T47D (cell line): ENCODE measurements at places on chromosomes 6 and 20.

GRCh38 chr6:39420300-39421265, 98.1 kb upstream of the KCNK16 start:
- DNase-seq, result no peak

DNA sequence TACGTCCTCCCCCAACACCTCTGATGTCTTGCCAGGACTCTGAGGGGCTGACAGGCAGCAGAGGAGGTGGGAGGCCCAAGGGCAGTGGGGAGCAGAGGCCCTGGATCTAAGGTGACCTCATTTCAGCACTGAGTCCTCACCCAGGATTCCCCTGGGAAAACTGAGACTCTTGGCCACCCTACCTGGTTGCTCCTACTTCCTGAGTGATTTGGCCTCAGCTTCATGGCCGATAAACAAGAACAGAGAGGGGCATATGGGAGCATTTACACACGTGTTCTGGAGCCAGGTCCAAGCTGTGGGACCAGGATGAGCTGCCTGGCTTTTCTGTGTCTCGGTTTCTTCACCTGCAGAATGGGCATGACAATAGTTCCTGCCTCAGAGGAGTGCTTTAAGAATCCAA, 133.8 kb downstream of the ANKRD60 start:
- DNase-seq, result no peak

- no peak for DNase-seq
Observed at GRCh38 chr6:155383913-155384312, 69.6 kb upstream of the TFB1M start.

- peak; percentile 9 for DNase-seq
Observed at GRCh38 chr6:56914798-56915658, 39.9 kb upstream of the BEND6 start.

GRCh38 chr6:164085091-164086075, 670.9 kb downstream of the QKI start:
- no peak for DNase-seq

GRCh38 chr6:121612927-121613326, 177.5 kb downstream of the GJA1 start:
- DNase-seq, result peak; percentile 53

DNA sequence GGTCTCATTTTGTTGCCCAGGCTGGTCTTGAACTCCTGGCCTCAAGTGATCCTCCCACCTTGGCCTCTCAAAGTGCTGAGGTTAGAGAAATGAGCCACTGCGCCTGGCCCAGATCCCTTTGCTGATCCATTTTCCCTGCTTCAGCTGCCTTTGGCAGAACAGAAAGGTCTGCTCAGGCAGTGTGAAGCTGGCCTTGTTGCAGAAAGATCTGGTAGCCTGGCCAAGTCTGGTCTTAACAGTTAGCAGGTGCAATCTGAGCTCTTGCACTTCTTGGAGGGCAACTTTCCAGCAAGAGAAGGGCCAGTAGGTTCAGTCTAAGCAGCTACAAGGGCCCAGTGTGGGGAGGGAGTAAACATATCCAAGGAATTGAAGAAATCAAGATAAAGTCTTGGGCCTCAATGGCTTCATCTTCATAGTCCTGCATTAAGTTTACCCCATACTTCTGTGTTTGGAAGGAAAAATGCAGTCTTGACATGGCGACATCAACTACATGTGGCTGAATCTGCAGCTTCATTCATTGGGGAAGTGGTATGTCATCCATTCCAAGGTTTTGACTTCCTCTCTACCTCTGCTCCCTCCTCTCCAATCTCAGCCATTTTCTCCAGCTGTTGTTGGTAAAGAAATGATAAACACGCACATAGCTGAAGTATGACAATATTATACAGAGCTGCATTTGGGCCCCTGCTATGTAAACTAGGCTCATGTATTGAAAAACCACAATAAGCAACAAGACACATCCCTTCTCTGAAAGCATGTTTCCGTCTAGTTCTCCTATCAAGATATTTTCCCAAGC, 39.0 kb upstream of the NEDD9 start:
- no peak for DNase-seq

GRCh38 chr20:13325796-13326340, 104.8 kb downstream of the ISM1 start:
- DNase-seq, result no peak

DNA sequence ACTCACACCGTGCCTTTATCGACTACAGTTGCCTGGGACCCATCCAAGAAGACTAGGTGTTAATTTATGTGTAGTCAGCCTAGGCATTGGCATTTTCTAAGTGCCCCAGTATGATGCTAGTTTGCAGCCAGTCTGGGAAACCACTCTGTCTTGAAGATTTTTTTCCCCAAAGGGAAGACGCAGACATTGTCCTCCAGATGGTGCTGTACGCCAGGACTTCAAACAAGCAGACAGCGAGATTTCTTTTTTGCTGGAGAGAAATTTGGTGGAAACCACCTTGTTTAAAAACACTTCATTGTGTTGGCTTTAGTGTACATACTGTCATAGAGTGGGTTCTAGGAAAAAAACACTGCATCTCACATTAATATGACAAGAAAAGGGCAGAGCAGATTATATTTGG, 30.0 kb downstream of the ALDH5A1 start:
- DNase-seq, result peak; percentile 79

- no peak for DNase-seq
Observed at GRCh38 chr20:6576726-6577125, 190.8 kb upstream of the BMP2 start.

DNA sequence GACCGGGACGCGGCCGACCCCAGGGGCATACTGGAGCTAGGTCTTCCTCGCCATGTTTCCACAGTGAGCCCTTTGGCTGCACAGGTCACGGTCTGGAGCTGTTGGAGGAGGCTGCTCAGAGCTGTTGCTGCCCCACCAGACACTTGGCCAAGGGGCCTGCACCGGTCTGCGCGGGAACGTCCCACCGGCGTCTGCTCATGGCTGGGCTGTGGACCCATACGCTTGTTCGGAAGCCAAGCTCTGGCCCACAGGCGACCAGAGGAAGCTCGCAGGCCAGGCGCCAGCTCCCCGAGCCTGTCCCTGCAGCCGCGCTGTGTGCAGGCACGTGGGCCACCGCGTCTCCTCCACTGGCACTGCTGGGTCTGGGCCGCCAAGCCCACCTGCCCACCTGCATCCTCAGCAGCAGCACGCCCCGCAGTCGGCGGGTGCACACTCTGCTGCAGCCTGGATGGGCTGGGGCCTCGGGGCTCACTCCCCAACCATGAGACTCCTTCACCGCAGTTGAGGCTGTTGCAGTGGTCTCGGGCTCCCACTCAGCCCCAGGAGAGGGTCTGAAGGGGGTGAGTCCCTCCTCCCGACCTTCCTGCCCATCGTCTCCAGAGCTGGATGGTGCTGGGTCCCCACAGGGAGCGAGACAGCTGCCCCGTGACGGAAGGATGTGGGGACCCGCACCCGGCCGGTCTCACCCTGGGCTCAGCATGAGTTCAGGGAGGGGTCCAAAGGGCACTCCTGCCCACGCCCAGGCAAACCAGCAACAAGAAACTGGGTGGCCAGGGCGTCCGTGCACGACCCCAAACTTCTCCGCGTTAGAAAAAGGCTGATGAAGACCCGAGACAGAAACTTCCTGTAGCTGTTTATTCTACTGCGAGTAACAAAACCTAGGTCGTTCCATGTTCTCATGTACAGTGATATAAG, 15.5 kb upstream of the TCFL5 start:
- no peak for DNase-seq

DNA sequence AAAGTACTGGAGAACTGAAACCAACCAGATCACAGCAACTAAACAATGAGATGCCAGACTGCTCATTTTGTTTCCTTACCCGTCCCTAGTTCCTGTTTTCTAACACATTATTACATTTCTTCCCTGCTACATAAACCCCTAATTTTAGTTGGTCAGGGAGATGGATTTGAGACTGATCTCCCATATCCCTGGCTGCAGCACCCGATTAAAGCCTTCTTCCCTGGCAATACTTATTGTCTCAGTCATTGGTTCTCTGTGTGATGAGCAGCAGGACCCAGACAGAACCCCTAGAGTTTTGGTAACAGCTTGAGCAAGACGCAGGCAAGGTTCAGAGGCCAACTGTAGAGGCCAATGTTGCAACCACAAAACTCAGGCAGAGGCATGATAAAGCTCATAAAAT, 28.3 kb upstream of the HACE1 start:
- no peak for DNase-seq

- no peak for DNase-seq
Observed at GRCh38 chr6:35052694-35053565, 88.2 kb downstream of the TCP11 start.

GRCh38 chr6:104186831-104187230, 672.9 kb downstream of the HACE1 start:
- DNase-seq, result peak; percentile 73

- DNase-seq, result no peak
Observed at GRCh38 chr20:51417250-51418136, 125.0 kb downstream of the NFATC2 start.

DNA sequence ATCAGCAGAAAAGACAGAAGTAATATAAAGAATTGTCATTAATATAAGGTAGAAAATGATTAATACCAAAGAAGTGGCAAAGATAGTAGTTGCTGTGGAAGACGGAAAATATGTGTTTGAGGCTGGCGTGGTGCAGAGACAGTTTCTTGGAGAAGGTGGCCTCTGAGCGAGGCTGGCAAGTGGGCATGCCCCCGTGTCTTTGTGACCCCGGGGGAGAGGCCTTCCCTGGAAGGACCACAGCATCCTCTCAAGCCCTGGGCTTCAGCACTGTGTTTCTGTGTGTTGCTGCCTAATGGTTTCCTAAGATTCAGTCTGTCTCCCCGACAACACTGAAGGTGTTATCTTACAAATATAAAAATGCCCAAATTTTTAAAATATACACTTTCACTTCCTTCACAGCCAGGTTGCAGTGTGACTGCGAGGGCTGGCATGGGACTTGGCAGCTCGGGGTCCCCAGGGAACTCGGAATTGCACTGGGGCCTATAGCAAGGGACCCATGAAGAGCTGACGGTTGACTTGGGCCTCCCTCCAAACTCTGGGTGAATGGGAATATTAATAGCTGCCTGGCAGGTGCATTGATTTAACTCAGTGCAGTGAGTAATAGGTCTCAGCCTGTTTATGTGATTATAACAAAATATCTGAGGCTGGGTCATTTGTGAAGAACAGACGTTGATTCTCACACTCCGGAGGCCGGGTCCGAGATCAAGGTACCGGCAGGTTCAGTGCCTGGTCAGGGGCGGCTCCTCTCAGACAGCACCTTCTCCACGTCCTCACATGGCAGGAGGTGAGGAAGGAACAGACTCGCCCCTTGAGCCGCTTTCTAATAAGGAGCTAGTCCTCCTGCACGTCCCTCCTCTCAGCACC, 47.4 kb upstream of the AFDN start:
- DNase-seq, result no peak
